Tibial artery (tissue), 4 donors: ENCODE measurements at places on chromosomes 7 and 10.

GRCh38 chr10:52895059-52895458 is 122.5 kb upstream of the MBL2 start:
- DNase-seq: no peak

DNA sequence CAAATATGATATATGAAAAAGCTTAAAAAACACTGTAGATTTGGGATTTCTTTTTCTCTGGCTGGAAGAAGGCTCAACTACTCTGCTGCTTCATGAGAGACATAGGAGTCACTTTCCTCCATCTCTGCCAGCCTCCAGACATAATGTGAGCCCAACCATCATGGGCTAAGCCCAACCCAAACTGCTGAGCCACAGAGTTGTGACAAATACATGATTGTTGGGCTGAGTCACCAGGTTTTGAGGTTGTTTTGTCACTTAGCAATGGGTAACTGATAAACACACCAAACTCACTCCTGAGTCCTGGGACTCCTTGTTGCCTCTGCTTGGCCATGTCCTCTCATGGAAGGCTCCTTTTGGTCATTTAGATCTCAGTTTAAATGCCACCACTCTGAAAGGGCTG is 381.8 kb upstream of the FZD8 start:
- DNase-seq: no peak

GRCh38 chr7:150400788-150401423 is 21.8 kb downstream of the ZNF775 start:
- DNase-seq: no peak

DNA sequence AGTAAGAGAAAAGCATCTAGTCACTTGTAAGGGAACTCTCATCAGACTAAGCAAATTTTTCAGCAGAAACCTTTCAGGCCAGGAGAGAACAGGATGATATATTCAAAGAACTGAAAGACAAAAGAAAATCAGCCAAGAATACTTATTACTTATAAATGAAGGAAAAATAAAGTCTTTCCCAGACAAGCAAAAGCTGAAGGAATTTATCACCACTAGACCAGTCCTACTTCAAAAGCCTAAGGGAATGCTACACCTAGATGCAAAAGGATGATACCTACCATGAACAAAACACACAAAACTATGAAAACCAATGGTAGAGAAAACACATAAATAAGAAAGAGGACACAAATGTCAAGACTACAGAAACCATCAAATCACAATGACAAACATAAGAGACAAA is 126.6 kb upstream of the ABCB5 start:
- DNase-seq: no peak

- no peak for DNase-seq
Observed at GRCh38 chr7:44673324-44673723, 66.9 kb downstream of the OGDH start.

DNA sequence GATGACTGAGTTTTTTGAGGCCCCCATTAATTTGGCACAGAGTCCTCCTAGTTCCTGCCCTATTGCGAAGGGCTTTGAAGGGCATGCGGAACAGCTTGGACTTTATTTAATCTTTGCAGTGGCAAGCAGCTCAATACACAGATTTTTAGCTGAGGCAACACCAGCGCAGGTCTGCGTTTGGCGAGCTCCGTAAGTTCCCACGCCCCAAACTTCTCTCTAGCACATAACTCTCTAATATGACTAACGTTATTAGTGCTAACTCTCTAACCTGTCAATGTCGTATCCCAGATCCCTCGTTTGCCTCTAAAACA is 366 bp upstream of the TAF3 start:
- DNase-seq: no peak

DNA sequence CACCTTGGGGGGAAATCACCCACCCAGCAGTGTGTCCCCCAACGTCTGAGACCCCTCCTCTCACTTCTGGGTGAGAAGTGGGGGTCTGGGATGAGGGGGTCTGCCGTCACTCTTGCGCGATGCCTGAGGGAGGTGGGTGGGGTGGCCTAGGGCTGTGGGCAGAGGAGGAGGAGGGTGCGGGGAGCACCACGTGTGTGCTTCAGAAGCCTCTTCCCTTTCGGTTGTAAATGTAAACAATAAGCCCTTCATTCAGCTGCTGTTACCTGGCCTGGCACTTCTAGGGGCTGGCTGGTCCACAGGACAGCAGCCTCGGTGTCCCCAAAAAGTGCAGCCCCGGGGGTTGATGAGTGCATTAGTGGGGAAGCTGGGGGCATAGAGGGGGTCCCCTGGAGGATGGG is 1.3 kb downstream of the CLIP2 start:
- DNase-seq: no peak

GRCh38 chr10:67723601-67724000 is 27.6 kb upstream of the CTNNA3 start:
- no peak for DNase-seq

DNA sequence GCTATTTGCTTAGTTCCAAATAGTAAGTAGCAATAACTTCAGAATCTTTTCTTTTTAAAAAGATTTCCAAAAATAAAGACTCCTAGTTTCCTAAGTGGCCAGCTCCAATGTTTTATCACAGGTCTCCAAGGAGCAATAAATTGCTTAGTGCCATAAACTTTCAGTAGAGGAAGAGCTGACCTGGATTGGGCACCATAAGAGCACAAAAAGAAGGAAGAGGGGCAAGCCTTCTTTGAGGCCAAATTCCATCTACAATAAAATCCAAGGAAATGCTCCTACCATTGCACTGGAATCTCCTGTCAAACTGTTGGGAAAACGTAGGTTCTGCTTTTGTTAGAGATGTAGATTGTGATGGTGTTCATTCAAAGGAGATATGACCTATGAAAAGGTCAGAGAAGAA is 64.0 kb downstream of the DENND2A start:
- DNase-seq: no peak

- no peak for DNase-seq
Observed at GRCh38 chr10:97686301-97686961, 610 bp downstream of the AVPI1 start.

DNA sequence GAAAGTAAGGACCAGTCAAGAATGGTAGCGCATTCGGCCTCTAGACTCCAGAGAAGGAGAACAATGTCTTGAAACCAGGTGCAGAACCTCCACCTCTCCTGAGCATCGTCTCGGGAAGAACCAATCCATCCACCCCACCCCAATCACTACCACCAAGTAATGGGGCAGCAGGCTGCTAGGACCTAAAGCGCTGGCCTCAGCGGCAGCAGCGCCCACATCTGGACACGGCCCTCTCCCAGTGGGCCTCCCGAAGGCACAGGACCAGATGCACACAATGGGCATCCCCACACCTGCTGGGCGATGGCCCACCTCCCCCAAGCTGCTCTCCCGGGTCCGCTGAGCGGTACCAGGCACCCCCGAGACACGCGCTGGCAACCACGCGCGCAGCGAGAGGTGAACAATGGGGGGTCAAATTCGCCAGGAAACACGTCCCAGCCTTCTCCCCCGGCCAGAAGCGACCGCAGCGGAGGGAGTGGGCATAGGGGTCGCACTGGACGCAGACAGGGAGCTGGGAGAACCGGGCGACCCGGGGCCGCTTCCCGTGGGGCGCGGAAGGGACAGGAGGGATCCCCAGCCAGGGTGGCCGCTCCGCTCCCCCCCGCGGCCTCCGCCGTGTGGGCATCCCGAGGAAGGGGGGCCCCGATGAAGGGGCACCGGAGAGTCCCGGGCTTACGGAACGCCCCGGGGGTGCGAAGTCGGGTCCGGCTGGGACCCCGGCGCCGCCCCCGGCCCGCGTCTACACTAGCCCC is 506 bp downstream of the CTTNBP2 start:
- DNase-seq: peak; percentile 74

- DNase-seq: no peak
Observed at GRCh38 chr7:6558837-6559236, 7.6 kb upstream of the GRID2IP start.

- DNase-seq: no peak
Observed at GRCh38 chr10:36188080-36188453, 546.0 kb upstream of the FZD8 start.

DNA sequence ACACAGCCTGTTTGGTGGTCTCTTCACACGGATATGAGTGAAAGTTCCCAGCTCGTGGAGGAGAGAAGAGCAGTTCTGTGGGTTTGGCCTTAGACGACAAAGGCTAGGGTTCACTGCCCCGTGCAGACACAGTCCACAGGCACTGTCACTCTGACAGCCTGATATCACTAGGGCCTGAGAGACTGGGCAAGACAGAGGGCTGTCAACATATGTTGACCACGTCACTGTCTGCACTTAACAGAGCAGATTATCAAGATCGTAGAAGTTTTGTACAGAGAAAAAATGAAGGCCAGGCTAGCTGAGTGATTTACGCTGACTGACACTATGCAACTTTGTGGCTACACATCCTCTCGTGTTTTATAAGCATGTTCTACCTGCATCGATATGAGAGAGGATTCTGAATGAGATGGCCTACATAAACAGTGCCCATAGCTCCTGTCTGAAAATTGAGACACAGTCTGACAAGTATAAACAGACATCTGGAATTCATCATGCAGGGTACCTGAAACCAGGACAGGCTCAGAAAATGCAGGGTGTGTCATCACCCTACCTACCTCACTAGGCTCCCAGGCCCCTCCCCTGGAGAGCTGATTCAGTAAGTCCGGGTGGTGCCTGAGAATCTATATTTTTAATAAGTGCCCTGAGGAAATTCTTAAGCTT is 120.0 kb downstream of the SGMS1 start:
- no peak for DNase-seq

DNA sequence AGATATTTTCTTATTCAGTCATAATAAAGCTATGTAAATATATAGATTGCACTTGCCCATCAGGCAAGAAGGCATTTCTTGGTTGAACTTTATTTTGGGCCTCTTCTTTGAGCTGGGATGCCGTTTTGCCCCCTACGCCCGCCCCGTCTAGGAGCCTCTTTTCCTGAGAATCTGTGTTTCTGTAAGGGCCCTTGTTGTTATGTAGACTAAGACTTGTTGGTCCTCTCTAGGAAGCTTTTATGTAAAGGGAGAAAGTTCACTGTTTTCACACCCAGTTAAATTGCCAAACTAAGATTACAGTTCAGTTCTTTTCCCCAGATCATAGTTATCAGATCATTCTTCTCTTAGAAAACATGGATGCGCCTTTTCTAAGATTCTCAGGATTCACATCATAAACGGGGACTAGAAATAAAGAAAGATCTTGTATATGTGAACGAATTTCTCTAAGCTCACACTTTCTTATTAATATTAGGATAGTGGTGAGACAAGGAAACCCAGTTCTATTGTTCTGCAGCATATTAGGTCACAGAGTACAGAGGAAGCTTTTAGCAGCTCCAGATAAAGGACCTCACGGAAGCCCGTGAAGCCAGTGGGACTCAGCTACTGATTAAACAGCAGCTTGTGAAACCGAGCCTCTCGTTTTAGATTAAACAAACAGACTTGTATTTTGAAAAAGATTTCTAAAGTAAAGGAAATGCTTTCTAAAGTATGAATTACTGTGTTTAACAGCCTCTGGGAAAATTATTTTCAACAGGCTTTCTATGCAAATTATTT is 3.8 kb downstream of the LMTK2 start:
- DNase-seq: no peak

GRCh38 chr10:93762979-93763391 is 5.2 kb downstream of the LGI1 start:
- no peak for DNase-seq

DNA sequence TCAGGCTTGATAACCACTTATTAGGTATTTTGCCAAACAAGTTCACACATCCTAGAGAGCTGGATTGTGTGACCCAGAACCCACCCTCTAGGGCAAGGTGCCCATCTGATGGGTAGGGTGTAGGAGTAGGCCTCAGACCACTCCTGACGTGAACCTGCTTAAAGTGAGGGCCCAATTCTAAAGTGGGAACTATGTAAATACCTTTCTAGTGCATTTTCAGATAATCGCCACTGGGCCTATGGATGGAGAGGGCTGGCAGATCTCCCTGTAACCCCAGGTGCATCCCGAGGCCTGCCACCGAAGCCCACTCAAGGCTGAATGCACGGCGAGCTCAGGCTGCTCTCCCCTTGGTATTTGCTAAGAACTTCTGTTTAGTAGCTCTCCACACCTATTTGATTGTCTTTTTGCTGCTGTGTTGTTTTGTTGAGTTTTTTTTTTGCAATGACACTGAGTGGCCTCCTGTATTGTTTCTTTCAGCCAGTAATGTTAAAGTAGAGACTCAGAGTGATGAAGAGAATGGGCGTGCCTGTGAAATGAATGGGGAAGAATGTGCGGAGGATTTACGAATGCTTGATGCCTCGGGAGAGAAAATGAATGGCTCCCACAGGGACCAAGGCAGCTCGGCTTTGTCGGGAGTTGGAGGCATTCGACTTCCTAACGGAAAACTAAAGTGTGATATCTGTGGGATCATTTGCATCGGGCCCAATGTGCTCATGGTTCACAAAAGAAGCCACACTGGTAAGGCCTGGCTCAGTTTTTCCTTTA is 71.7 kb downstream of the IKZF1 start:
- DNase-seq: no peak

GRCh38 chr7:13262929-13263530 is 575.6 kb downstream of the ARL4A start:
- DNase-seq: no peak

GRCh38 chr10:23314835-23315239 is 29.8 kb downstream of the C10orf67 start:
- peak; percentile 24 for DNase-seq

DNA sequence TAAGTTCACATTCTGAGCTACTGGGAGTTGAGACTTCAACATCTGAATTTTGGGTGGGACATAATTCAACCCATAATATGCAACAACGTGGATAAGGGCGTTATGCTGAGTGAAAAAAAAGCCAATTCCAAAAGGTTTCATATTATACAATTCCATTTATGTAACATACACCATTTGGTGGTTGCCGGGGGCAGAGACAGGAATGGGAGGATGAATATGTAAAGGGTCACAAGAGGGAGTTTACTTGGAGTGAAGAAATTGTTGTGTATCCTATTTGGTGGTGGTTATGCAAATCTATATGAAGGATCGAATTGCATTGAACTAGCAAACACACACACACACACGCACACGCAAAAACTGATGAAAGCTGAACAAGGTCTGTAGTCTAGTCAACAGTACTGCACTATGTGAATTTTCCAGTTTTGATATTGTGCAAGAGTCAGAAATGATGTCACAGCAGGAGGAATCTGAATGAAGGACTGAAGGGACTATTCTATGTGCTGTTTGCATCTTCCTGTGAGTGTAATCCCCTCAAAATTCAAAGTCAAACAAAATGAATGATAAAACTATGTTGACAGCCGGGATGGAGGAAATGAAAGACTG is 249.2 kb upstream of the HABP2 start:
- DNase-seq: no peak

- no peak for DNase-seq
Observed at GRCh38 chr10:3919709-3920308, 134.8 kb upstream of the KLF6 start.

DNA sequence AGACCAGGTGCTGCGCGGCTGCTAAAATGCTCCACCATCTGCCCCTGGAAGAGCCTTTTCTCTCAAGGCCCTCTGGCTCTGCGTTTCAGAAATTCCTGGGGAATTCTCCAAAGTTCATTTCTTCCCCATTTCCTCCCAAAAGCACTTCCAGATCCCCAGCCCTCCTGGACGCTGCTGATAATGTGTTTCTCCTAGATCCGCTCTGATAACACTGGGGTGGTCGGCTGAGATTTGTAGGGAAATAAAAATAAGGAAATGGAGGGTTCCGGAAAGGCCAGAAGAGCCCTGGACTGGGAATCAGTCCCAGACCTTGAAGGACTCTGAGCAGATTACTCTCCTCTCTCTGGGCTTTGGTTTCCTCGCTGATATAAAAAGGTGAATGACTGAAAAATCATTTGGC is 28.1 kb downstream of the COL13A1 start:
- DNase-seq: no peak
